AG08395 (cell line): ENCODE measurements at places on chromosomes 7 and 10.

DNA sequence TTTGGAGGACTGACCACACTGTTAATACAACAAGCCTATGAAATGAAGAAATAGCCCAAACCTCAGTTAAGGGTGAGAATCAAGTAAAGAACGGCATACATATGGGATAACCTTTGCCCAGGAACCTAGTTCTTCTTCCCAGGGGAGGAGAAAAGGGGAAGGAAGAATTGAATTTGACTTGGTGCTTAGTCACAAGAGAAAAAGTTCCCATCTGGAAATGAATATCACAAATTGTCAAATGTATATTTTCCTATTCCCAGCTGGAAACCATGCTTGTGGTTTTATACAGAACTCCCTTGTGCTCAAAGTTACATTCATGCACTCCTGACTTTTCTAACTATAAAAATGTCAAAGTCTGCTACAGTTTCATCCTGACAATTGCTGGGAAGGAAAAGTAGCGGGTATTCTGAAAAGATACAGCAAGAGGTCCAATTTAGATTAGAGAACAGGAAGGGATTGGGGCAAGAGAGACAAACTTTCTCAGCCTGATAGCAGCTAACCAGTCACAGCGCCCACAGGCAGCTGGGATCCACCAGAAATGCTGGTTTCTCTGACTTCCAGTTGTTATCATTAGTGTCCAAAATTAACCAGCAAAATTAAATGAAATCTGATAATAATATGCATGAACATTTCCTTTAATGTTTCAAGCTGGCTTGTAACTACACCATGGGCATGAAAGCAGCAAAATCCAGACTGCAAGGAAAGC, 18.6 kb upstream of the GSAP start:
- no peak for DNase-seq

GRCh38 chr7:20220921-20221547, 3.9 kb upstream of the MACC1 start:
- peak; percentile 83 for DNase-seq

- DNase-seq = no peak
Observed at GRCh38 chr7:150766334-150766709, 29.1 kb downstream of the GIMAP5 start.

GRCh38 chr10:96283756-96284155, 12.4 kb upstream of the BLNK start:
- no peak for DNase-seq

DNA sequence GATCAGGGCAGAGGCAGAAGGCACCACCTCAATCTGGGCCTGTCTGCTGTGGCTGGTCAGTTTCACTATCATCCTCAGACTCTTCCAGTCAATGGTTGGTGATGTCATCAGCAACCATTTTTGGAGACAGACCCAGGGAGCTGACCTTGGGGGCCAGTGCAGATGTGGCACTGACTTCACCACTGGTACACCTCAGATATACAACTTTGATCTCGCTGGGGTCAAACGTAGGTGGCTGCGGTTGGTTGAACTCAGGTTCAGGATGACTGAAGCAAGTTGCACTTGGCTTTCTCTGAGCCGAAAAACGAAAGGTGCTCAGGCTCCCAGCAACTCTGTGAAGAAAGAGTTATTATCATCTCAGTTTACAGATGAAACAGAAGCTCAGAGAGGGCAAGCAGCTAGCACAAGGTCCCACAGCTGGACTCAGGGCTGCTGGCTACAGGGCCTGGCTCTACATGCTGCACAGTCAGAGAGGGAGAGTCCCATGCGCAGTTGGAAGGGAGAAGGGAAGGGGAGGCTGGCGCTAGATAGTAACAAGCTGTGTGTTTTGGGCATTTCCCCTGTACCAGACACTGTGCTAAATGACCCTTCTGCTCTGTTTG, 27.2 kb downstream of the ANKRD16 start:
- DNase-seq = no peak

GRCh38 chr7:32495298-32496051, at the start of gene AVL9:
AVL9 (plus strand) TSS chr7:32495489; CDS start chr7:32495710, 221 bp downstream.
- DNase-seq = peak; percentile 98

GRCh38 chr7:148547951-148548350, 42.6 kb upstream of the C7orf33 start:
- DNase-seq = no peak

DNA sequence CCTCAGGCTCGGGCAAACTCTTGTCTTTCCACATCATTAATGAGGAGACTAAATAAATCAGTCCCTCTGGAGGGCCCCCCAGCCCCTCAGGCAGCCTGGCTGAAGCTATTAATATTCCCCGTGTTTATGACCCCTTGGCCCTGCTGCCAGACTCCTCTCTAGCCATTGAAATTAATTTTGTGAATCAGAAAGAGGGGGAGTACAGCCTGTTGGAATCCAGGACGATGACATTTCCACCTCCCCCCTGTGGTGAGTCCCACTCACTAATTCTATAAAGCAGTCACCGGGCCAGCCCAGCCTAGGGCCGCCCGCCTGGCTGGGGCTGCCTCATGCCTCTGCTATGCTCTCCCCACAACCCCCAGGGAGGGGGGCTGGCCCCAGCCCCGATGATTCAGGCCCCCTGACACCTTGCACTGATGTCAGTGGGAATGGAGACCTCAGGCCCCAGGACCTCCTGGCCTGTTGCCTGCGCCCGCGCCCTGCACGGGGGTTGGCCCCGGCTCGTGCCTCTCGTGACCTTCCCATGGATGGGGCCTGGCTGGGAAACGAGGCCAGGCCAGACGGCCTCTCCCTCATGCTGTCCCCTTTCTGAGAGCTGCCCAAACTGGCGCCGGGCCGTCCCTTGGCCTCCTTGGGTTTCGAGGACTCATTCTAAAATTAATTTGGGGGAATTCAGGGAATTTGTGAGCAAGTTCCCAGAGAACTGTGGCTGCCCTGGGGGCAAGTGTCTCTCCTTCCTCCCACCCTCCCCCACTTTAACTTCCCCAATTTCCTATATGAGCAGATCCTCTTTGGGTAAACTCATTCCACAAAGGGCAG, 34.0 kb downstream of the TMEM270 start:
- peak; percentile 98 for DNase-seq

GRCh38 chr7:116571552-116571951, 46.7 kb downstream of the CAV1 start:
- DNase-seq = no peak

DNA sequence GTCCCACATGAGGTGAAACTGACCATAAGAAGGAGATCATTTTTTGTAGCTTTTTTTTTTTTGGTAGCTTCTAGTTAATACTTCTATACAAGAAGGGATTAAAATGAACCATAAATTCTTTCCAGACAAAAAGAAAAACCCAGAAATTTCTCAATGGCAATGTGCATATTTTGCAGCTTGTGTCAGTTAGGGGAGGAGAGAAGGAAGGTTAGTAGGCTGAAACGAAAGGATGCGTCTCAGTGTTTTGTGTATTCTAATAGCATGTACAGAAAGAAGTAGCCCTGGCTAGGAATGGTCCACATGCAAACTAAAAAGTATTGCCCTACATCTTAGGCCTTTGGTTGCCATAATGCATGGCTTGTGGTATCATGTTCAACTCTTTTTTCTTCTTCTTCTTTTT, 90.6 kb downstream of the CACNB2 start:
- DNase-seq = peak; percentile 40

- DNase-seq = no peak
Observed at GRCh38 chr7:150620617-150621371, 11.4 kb downstream of the GIMAP6 start.

GRCh38 chr7:2866601-2867000, 22.5 kb upstream of the GNA12 start:
- no peak for DNase-seq

GRCh38 chr10:3807211-3807927, 22.4 kb upstream of the KLF6 start:
- no peak for DNase-seq

- DNase-seq = peak; percentile 88
Observed at GRCh38 chr10:15200626-15201025, 32.1 kb upstream of the NMT2 start.

- no peak for DNase-seq
Observed at GRCh38 chr10:133199992-133200611, 29.9 kb upstream of the UTF1 start.

GRCh38 chr10:112213836-112214235, 30.3 kb upstream of the GPAM start:
- DNase-seq = peak; percentile 24

DNA sequence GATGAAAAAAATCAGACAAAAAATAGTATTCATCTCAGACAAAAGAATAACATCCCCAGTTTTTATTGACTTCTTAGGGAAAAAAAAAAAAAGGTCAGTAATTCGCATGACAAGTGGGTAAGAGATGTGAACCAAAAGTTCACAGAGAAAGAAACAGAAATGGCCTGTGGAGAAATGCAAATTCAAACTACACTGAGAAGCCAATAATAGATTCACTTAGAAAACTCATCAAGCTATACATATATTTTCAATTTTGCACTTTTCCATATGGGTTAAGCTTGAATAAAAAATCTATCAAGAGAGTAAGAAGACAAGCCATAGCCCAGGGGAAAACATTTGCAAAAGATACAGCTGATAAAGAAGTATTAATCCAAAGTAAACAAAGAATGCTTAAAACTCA, 28.0 kb downstream of the HERC4 start:
- DNase-seq = no peak

DNA sequence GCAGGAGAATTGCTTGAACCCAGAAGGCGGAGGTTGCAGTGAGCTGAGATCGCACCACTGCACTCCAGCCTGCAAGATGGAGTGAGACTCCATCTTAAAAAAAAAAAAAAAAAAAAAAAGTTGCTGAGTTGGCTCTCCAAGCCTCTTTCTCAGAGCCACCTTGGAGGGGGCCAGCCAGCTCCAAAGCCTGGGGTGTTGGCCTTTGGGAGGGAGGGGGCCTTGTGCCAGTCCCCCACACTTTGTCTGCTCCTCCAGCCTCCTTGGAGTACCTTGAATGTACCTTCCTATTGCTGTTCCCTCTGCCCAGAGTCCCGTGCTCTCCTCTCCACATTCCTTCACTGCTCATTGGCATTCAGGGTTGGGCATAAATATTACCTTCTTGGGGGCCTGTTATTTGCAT, 62.4 kb downstream of the GRK5 start:
- DNase-seq = no peak

GRCh38 chr7:74029991-74030415, 2.0 kb downstream of the ELN start:
- no peak for DNase-seq

- no peak for DNase-seq
Observed at GRCh38 chr7:105825371-105825770, 51.0 kb downstream of the ATXN7L1 start.

DNA sequence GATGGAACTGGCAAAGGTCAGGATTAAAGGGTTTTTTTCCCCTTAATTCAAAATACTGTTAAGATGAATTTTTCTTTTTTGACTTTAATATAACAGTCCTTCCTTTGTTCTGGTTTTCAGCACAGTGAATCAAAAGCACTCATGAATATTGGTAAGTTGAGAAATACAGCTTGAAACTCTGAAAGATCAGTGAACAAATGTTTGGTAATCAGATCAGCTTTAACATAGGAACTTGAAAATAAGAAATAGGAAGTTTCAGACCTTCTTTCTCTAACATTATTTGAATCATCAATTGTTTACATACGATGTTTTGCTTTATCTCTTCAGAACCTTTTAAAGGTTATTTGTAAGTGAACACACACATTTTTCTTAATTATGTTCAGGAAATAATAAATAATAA, 90.5 kb downstream of the SGMS1 start:
- no peak for DNase-seq

GRCh38 chr7:141386881-141387280, 164.3 kb upstream of the AGK start:
- DNase-seq = no peak

DNA sequence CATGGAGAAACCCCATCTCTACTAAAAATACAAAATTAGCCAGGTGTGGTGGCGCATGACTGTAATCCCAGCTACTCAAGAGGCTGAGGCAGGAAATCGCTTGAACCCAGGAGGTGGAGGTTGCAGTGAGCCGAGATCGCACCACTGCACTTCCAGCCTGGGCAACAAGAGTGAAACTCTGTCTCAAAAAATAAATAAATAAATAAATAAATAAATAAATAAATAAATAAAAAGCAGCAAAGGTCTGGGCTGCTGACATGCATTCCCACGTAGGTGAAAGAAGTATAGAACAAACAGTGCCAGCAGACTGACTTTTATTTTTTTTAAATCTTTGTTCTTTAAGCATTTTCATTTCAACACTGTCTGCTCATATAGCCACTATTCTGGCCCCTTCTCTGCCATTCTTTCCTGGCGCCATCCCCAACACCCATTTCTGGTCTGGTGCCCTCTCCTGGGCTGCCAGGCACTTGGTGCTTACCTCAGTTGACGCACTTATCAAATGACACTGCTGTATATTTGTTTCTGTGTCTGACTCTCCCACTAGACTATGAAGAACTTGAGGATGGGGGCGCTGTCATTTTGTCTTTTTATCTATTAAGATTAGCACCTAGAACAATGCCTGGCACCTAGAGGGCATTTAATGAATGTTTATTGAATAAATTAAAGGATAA, 15.6 kb downstream of the FAM107B start:
- DNase-seq = no peak

DNA sequence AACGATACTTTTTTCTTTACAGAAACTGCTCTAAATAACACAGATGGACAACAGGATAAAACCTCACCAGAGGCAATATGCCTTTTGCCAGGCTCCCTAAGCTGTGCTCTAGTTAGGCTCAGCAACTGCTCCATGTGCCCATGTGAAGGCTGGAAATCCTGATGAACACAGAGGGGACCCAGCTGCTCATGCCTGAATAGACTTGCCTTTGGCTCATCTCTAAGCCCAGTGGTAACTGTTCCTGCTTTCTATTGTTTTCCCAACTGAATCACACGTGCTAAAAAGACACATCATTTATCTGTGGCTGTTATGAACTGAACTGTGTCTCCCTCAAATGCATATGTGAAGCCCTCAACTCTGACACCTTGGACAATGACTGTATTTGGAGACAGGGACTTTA, 110.4 kb downstream of the RNF216 start:
- no peak for DNase-seq

GRCh38 chr10:78688901-78689583, 379.7 kb upstream of the ZMIZ1 start:
- peak; percentile 61 for DNase-seq

DNA sequence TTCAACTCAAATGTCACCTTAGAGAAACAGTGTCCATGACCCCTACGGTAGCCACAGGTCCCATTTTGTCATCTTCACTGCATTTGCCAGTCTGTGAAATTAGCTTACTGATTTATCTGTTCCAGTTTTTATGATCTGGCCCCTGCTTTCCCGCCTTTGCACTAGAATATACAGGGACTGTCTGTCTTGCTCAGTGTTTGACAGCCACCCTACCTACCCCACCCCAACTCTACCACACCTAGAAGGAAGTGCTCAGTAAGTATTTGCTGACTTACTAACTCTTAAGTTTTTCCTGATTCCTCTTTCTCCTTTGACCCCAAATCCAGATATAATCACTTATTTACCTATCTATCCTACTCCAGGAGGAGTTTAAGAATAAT, 49.5 kb downstream of the CREB3L2 start:
- DNase-seq = no peak

- peak; percentile 94 for DNase-seq
Observed at GRCh38 chr10:119650692-119651513, at the start of gene BAG3. BAG3 (plus strand) TSS chr10:119651380; CDS start chr10:119651676, 296 bp downstream.

GRCh38 chr10:80405626-80406025, 2.7 kb upstream of the PRXL2A start:
- DNase-seq = no peak

- DNase-seq = no peak
Observed at GRCh38 chr10:125442856-125443540, 240.0 kb downstream of the TEX36 start.

GRCh38 chr10:60138842-60139241, 232.5 kb upstream of the CCDC6 start:
- no peak for DNase-seq

- peak; percentile 57 for DNase-seq
Observed at GRCh38 chr10:94183666-94184264, 179.0 kb downstream of the NOC3L start.

GRCh38 chr7:101939136-101939695, 121.8 kb downstream of the CUX1 start:
- DNase-seq = no peak

- no peak for DNase-seq
Observed at GRCh38 chr10:45058992-45059561, 58.4 kb downstream of the ZNF22 start.
